ENCODE measurements at places on chromosomes 7 and 10.

GRCh38 chr7:79615871-79616640 is 162.6 kb upstream of the MAGI2 start:
- no peak for DNase-seq

- peak; percentile 23 for DNase-seq
Observed at GRCh38 chr7:128869138-128869943, 6.7 kb downstream of the ATP6V1F start.

GRCh38 chr7:46814516-46815250 is 767.2 kb downstream of the TNS3 start:
- DNase-seq: no peak

DNA sequence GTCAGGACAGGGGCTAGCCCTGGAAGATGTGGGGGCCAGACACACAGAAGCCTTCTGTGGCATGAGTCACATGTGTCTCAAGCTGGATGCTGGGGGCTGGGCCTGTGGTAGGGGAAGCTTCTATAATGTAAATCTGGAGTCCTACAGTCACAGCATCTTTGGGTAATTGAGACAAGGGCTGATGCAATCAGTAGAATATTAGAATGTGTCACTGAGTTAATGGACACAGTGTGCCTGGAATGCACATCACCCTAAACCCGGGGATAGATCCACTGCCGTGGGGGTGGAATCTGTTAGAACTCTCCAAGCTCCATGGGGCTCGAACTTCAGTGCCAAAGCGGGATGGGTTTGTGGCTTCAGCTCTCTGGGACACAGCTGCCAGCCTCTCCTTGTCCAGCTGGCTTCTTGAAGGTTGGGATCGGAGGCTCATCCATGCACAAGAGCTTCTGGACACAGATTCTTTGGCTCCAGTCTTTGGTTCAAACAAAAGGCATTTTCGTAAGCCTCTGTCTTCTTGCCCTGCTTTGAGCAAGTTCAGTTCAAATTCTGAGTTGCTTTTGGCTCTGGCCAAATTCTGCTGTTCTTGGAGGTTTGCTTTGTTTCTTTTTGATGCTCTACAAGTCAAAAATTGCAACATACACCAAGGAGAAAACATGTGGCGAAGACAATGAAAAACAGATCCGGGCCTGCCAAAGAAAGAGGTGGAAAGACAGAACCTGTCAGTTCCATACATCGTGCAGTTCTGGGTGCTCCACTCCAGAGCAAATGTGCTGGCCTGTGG is 194.8 kb upstream of the ZNF32 start:
- DNase-seq: peak; percentile 86

GRCh38 chr7:22842383-22842941 is 19.8 kb upstream of the TOMM7 start:
- no peak for DNase-seq

- no peak for DNase-seq
Observed at GRCh38 chr10:122120008-122120744, 131.2 kb downstream of the TACC2 start.

DNA sequence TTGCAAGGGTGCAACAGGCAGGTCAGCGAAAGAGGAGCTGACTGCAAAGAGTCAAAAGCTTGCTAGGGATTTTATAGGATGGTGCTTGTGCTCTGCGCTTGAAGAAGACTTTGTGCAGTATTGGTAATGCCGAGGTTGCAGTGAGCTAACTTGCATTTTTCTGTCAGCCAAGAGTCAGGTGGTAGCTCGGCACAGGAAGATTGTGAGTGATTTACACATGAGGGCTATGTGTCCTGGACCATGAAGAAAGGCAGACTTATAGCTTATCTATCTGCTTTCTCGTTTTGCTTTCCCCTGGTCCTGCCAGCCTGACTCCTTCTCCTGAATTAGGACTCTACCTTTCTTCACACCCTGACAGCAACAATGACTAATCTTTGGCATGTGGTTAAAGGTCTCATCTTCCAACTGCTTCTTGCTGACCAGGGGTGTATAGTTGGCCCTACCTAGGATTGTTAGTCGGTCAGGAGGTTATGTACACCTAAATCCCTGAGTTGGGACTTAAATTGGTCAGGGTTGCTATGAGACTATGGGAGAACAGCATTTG is 4.1 kb upstream of the SYPL1 start:
- no peak for DNase-seq

GRCh38 chr7:15559416-15559928 is 2.3 kb downstream of the AGMO start:
- DNase-seq: no peak

DNA sequence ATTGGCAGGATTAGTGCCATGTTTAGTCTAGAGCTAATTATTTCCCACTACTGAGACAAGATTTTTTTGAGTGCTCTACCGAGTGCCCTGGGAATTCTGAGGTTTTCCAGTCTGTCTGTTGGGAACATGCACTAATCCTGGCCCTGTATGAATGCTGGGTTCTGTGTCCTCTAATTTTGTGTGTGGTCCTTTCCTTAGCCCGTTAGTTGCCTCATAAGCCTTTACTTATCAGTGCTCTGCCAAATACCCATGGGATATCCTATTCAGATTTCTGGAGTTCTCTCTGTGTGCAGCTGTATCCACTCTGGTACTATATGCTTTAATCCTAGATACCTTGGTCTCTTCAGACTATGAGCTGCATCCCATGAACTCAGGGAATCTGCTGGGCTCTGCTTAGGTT is 13.1 kb downstream of the CSGALNACT2 start:
- DNase-seq: no peak

DNA sequence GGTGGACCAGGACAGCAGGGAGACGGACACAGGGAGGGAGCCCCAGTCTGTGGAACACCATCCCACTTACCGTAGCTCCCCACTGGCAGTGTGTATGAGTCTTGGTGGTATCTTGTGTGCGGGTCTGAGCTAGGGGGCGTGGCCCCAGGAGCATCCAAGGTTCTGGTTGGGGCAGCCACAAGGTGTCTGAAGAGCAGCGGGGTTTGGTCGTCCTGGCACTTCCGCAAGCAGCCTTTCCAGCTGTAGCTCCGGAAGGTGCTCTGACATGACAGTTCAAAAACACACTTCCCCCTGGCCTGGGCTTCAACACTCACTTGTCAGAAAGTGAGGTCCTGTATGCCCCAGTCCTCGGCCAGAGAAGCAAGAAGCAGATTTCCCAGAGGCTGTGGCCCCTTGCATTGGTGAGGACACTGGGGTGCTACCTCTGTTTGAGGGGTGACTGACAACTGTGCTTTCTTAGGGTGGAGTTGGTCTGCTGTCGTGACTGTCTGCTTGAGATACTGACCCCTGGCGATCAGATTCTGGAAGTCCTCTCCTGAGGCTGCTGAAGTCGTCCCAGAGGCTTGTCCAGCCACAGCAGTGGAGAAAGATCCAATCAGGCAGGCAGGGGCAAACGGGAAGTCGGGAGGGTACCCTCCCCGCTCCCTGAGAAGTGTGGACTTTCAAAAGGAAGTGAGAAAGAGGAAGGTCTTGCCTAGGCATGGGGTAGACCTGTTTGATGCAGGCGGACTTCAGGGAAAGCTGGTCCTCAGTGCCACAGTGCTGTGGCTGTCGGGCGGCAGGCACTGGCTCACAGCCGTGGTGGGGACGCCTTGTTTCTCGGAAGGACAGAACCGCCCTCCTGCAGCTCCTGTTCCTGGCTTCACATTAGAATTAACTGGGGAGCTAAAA is 51.4 kb upstream of the PFKFB3 start:
- DNase-seq: peak; percentile 69

DNA sequence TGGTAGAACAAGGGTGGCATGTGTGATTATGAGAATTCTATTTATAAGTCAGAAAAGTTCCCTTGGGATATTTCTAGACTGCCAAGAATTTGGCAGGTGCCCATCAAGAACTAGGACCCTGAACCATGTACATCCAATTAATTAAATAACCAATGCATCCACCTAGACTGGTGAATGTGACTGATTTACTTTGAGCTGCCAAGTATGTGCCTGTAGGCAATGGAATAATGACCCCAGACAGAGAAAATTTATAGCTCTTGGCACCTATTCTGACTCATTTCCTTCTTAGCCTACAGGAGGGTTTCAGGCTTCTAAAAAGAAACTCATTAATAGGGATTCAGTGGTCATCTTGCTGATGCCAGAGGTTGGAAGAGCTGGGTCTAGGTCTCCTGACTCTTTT is 54.9 kb downstream of the KCNH2 start:
- no peak for DNase-seq

GRCh38 chr10:50593523-50594376 is 30.0 kb downstream of the SGMS1 start:
- peak; percentile 86 for DNase-seq

DNA sequence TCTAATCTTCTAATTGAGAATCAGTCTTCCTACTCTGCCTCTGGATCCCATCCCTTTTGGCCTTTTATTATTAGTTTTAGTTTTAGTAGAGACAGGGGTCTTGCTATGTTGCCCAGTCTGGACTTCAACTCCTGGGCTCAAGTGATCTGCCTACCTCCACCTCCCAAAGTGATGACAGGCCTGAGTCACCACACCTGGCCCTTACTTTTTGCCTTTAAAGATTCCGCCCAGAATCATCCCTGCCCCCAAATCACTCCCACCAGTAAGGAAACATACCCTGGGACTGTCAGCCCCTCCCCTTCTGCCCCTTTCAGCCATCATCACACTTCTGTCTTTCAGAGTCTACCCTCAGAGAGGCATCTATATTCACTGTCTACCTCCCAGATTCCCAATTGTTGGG is 18.7 kb downstream of the KPNA7 start:
- DNase-seq: no peak

DNA sequence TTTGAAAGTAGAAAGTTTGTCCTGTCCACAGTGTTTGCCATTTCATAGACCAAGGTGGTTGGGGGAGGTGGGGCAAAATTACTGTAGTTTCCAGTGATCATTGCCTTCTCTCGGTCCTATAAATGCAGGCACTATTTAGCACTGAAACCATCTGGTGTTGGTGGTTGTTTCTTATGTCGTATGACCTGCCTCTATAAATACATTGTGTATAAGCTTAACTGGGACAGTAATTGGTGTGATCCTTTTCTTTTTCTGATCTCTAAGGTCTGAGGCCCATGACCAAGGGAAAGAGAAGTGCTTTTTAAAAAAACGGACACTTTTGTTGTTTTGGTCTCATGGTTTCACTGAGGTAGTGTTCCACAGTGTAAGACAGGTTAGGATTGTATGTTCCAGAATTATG is 63.1 kb downstream of the AUTS2 start:
- no peak for DNase-seq

DNA sequence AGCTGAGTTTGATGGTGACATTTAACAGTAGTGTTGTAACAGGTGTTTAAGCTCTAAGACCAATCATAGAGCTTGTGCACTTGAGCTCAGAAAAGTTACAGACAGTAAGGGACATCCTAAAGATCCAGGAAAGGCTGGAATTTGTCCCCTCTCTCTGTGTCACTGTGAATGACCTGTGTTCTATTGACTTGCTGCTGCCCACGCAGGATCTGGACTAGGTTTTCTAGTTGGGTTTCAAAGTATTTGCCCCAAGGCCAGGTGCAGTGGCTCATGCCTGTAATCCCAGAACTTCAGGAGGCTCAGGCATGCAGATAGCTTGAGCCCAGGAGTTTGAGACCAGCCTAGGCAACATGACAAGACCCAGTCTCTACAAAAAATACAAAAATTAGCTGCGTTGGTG is 17.1 kb downstream of the AOC1 start:
- no peak for DNase-seq

DNA sequence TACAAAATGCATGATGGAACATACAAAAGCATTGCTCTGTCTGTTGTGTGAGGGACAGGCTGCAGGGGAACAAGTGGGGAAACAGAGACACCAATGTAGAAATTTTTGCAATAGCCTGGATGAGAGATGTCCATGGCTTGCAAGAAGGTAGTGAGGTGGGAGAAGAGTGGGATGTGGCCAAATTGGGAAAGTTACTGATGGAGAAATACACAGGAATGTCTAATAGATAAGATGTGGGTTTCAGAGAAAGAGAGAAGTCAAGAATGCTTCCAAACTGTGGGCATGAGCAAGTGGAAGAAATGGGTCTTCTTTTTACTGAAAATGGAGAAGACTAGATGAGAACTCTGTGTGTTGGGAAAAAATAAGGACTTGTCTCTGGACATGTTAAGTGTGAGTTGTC is 592.7 kb downstream of the TNS3 start:
- DNase-seq: no peak

DNA sequence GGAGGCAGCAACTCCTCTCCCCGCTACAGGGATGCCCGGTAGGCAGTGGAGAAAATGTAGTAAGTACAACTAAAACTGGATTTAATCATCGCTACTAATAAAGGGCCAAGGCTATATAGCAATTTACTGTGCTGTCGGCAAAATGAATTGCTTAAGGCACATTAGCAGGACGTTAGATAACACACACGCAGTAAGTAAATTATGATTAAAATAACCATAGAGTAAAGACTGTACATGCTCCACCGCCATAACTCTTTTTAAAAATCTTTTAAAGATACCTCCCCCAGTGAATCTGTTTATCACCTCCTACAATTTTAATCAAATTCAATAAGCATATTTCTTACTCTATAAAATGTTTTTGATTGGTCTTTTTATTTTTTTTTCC is 371.4 kb upstream of the MGMT start:
- DNase-seq: no peak

DNA sequence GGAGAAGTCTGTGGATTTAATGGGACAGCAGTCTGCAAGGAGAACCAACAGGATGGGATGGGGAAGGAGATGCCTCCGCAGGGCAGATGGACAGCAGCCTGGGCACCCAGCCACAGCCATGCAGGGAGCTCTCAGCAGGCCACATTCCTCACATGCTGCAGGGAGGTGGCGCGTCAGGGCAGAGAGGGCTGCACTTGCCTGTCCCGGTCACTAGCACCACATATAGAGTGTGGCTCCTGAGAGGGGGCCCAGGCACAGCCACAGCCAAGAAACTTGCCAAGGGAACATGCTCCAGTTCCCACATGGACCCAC is 86.8 kb upstream of the ZMIZ1 start:
- no peak for DNase-seq

- no peak for DNase-seq
Observed at GRCh38 chr7:121401896-121402295, 5.8 kb upstream of the FAM3C start.

DNA sequence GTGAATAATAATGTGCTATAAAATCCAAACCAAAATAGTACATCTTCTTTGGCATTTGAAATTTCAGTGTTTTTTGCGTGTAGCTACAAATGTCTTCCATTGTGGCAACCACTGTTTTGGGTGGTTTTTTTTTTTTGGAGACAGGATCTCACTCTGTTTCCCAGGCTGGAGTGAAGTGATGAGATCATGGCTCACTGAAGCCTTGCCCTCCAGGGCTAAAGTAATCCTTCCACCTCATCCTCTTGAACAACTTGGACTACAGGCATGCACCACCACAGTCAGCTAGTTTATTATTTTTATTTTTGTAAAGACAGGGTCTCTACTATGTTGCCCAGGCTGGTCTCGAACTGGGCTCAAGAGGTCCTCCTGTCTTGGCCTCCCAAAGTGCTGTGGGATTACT is 455.1 kb downstream of the AUTS2 start:
- no peak for DNase-seq

DNA sequence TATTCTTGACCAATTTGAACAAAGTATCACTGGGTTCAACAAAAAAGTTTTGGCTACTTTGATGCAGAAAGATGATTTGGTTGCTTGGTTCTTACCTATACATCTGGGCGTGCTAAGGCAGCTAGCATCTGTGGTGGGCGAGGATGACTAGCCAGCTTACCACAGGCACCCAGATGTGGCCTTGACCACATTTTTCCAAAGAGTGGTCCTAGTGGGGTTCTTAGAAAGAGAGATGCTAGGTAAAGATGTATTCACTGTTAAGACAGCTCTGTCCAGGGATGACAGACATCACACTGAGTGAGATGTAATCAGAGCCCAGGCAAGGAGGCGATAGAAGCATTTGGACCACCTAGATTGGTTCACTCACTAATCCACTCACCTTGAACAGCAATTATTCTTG is 785 bp downstream of the DNTT start:
- DNase-seq: no peak

Measured in IMR-90 (cell line).